ENCODE measurements at places on chromosomes 7 and 10.

- DNase-seq: no peak
Observed at GRCh38 chr7:143891457-143891856, 10.5 kb downstream of the TCAF1 start.

GRCh38 chr7:143507094-143507518 lies 29.4 kb downstream of the TAS2R41 start:
- DNase-seq: no peak

DNA sequence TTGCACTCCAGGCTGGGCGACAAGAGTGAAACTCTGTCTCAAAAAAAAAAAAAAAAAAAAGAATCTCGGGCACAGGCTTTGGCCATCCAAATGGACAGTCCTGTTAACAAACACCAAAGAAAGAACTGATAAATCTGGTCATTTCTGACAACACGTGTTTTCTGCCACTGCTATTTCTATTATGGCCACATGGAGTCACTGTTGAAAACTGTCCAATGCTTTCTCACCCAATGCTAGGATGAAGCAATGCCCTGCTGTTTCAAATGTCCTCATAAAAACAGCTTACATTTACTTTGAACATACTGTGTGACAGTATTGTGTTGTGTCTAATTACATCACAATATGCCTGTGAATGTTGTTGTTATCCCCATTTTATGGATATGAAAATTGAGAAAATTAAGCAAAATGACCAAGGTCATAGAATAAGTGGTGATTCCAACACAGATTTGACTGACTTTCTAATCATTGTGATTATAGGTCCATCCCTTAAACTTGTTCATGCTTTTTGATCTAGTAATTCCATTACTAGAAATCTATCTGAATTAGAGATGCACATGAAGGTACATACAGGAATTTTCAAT lies 19.9 kb upstream of the MAP3K8 start:
- no peak for DNase-seq

- DNase-seq: no peak
Observed at GRCh38 chr10:125344573-125345171, 184.3 kb upstream of the CTBP2 start.

All from left hindlimb (tissue), 1 donor.